ENCODE measurements at places on chromosomes 2 and 18.

DNA sequence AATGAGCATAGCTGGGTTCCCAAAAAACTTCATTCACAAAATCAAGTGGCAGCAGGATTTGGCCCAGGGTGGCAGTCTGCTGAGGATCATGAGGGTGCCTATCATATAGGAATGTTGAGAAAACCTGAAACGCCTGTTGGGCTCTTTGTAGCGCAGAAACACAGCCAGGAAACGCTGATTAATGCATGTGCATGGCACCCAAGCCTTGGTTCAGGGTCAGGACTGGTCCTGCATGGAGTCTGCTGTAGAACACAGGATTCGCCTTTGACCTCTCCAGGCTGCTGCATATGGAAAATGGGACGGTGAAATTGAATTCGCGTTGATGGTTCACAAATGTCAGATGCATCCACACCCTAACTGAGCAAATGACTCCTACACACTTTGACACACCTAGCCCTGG is 227.9 kb upstream of the COPS8 start:
- DNase-seq, result no peak

- no peak for DNase-seq
These were observed 475.0 kb upstream of the POU3F3 start for GRCh38 chr2:104378853-104379374.

GRCh38 chr2:88540346-88540745 is 86.9 kb downstream of the EIF2AK3 start:
- DNase-seq, result no peak

DNA sequence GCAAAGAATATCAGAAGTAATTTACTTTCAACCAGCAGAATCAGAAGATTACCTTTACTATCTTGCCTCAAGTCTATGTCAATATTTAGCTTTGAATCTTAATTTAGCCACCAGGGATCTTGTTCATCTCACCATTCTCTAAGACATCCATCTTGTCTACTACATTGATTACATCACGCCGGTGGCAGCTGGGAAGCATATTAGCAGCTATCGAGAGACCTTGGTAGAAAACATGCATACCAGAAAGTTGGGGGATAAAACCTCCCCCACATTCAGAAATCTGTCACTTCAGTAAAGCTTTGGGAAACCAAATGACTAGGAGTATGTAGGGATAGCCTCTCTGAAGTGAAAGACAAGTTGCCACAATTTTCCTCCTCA is 703.8 kb upstream of the FSHR start:
- DNase-seq, result no peak

DNA sequence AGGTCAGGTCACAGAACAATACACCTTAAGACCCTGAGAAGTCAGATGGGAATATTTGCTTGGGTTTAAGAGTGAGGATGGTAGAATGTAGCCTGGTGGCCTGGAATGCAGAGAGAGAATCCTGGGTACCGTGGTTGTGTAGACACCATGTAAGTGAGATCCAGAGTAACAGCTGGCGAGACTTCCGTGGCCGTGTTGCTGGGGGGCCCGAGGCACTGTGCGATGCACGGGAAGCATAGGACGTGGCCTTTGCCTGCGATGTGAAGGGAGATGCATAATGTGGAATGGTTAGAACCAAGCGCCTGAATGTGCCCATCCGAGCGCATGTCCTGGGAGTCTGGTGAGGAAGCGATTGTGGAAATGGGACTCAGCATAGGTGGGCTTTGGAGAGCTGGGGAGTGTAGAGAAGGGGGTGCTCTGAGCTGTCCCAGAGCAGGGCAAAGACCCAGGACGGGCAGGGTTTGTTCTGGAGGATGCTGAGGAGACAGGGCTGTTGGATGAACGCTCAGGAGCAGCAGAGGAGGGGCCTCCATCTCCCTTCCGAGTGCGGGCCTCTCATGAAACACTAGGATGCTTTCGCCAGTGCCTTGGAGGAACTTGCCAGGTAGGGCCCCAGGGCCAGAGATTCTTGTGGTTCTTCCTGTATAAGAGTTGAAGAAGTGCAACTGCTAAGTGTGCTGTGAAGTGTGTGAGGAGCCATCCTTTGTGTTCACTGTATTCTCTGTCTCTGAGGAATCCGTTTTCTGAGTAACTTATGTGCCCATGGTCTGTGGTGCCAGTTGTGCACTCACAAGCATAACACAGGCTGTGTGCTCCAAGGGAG is 7.1 kb downstream of the RNF144A start:
- DNase-seq, result no peak

DNA sequence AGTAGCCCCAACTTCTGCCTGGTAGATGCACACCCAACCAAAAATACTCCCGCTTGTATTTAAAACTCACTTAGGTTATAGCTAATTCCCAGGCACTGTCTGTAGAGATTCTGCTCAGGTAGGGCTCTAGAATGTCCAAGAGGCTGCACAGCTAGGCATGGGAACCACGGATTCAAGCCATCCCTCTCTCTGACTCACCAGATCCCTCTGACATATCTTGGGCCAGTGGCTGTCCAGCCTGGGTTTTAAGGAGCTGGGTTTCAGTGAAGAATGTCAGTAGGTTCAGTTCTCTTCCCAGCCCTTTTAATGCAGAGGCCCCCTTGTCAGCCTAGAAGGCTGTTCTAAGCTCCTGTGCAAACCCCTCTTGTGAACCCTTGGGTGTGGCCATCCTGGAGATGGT is 15.9 kb upstream of the IL1R1 start:
- no peak for DNase-seq

GRCh38 chr2:235903782-235904584 is 264.2 kb downstream of the GBX2 start:
- no peak for DNase-seq

DNA sequence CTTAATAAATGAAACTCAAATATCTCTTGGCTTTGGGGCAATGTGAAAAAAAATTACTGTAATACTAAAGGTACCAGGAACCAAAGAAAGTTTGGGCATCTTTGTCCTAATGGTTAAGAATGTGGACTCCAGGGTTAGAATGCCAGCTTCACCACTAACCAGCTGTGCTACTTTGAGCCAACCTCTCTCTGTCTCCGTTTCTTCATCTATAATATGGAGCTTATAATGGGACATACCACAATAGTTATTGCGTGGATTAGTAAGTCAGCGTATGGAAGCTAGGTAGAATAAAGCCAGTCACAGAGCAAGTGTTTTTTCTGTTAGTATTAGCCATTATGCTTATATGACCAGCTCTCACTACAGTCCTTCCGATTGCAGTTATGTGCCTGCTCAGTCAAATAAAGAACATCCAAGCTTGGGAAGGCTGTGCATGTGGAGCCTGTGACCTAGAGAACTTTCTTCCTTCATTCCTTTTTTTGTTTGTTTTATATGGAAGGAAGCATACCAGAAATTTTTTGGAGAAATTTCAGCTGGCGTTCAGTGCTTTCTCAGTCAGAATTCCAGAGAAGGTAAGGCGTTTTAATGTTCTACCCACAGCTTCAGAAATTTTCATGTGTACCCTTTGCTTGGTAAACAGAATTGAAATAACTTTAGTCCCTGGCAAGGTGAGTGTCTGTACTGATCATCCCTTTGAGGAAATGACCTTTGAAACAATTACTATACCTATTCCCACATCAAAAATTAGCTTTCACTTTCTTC is 114.0 kb upstream of the RND3 start:
- no peak for DNase-seq

- no peak for DNase-seq
These were observed 19.3 kb downstream of the GEMIN6 start for GRCh38 chr2:38797250-38797676.

DNA sequence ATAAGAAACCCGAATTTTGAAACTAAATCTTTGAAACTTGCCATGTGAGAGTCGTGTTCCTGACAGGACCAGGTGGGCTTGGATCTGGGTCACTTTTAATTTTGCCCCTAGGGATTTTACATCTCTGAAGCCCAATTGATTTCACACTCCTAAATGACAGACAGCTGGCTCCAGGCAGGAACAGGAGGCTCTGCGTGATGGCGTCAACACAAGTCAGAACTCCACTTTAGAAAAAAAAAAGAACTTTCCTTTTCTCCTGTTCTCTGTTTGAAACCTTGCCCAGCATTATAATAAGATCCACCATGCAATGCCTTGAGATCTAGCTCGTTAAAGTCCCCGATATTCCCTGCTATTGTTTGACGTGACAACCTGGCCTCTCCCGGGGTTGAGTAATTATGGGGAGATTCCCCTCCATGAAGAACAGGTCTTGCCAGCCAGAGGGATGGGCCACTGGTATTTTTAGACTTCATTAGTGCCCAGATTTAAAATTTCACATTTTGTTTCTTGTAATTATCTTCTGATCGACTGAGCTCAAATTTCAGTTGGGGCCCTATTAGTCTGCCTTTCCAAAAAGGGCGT is 260.3 kb downstream of the KLHL29 start:
- no peak for DNase-seq

GRCh38 chr2:202377207-202377761 is 1.2 kb downstream of the BMPR2 start:
- no peak for DNase-seq

DNA sequence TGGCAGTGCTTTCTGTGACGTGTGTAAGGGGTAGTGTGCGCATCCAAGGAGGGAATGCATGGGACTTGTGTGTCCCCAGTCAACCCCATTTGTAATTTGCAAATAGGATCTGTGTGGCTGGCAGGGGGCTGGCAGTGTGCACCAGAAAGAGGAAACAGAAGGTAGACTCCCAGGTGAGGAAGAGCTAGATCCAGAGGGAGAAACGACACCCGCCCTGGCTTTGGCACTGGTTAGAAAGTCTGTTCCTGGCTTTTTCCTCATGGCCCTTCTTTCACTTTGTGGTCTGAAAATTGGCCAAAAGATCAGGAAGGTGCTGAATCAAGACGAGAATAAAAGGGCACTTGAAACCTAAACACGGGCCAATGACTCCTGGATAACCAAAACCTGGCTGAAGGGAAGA is 33.3 kb downstream of the PRKCE start:
- DNase-seq, result no peak

DNA sequence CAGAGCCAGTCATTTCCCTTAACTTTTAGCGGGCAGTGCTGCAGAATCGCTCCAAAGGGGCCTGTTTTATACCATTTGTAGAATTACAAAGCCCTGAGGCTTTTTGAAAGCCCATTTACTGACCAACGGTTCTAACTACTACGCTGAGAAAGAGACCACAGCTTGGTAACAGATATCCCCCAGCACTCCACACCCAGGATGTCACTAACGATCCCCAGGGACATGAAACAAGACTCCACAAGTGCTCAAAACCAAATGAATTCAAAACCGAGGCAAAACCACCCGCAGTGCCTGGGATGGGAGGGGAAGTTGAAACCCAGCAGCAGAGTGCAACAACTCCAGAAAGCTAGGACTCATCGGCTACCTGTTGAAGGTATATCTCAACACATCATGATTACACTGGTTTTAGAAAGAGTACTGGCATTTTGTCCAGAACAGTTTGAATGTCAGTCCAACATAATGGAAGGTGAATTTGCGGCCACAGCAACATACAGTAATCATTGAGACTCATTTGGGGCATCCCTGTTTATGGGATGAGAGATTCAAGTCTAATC is 33.6 kb upstream of the LRP2 start:
- no peak for DNase-seq

DNA sequence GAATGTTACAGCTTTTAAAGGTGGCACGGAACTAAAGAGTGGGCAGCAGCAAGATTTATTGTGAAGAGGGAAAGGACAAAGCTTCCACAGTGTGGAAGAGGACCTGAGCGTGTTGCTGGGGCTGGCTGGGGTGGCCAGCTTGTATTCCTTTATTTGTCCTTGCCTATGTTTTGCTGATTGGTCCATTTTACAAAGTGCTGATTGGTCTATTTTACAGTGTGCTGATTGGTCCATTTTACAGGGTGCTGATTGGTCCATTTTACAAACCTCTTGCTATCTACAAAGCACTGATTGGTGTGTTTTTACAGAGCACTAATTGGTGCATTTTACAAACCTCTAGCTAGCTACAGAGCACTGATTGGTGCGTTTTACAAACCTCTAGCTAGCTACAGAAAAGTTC is 109.7 kb upstream of the DDX18 start:
- no peak for DNase-seq

- DNase-seq, result no peak
These were observed 38.3 kb upstream of the WDR75 start for GRCh38 chr2:189402932-189403331.

- DNase-seq, result no peak
These were observed 144.6 kb downstream of the SH3BP4 start for GRCh38 chr2:235096447-235096846.

GRCh38 chr2:108288534-108289106 is at the start of gene SULT1C2:
SULT1C2 (plus strand) TSS chr2:108288895; CDS start chr2:108293668, 4,773 bp downstream.
- no peak for DNase-seq

GRCh38 chr2:191029280-191029950 is 15.4 kb upstream of the STAT1 start:
- no peak for DNase-seq

DNA sequence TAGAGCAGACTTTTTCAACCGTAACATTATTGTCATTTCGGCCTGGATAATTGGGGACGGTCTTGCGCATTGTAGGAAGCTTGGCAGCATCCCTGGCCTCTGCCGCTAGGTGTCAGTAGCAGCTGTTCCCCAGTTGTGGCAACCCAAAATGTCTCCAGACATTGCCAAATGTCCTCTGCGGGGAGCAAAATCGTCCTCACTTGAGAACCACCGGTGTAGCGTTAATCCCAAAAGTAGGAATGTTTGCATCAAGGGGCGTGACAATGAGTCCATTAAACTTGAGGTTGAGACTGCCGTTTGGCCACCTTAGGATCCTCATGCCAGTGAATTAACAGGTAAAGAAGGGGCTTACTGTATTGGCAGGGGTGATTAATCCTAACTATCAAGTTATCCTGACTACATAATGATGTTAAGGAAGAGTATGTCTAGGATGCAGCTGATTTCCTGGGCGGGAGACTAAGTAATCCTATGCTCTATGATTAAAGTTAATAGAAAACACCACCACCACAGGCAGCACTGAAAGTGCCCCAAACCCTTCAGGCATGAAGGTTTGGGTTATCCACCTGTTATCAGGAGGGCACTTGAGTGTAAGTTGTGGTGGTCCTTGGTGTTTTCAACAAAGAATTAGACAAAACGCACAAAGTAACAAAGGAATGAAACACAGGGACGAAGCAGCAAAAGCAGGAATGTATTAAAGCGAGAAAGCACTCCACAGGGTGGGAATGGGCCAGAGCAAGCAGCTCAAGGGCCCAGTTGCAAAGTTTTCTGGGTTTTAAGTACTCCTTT is 4.9 kb upstream of the ZC3H8 start:
- DNase-seq, result no peak

GRCh38 chr2:135909976-135910375 is 33.7 kb upstream of the MCM6 start:
- DNase-seq, result no peak

- DNase-seq, result no peak
These were observed 1191.9 kb upstream of the SLC39A10 start for GRCh38 chr2:194464964-194465638.

GRCh38 chr2:30177440-30177839 is 30.6 kb downstream of the YPEL5 start:
- DNase-seq, result no peak

- no peak for DNase-seq
These were observed 48.1 kb downstream of the AQP12A start for GRCh38 chr2:240739797-240740196.

DNA sequence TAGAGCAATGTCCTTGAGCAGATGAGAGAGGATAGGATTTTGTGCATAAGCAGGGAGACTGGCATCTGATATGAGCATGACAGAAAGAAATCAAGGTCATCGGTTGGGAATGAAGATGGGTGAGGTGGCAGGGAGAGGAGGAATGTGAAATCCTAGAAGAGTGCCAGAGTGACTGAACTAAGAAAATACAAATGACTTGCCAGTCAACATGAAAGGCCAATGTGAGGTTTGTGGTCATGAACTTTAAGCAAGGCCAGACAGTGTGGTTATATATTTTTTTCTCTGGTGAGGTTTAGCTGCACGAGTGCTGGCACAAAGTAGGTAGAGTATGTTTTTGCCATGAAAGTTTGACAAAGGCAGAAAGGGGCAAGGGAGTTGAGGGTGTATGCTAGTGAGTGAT is 21.2 kb downstream of the QPCT start:
- no peak for DNase-seq

GRCh38 chr2:128531856-128532255 is 213.2 kb upstream of the HS6ST1 start:
- no peak for DNase-seq

Data from cortex of kidney (tissue), 1 donor.